Activated CD4-positive, CD25-positive, alpha-beta regulatory T cell treated with anti-CD3 and anti-CD28 coated beads, Interleukin-2, amount 50 U/mL, for 16 hours (primary cell): ENCODE measurements at places on chromosomes 13 and 19.
A peak's percentile ranks its signal among the peaks of the same experiment; 100 is the strongest.

DNA sequence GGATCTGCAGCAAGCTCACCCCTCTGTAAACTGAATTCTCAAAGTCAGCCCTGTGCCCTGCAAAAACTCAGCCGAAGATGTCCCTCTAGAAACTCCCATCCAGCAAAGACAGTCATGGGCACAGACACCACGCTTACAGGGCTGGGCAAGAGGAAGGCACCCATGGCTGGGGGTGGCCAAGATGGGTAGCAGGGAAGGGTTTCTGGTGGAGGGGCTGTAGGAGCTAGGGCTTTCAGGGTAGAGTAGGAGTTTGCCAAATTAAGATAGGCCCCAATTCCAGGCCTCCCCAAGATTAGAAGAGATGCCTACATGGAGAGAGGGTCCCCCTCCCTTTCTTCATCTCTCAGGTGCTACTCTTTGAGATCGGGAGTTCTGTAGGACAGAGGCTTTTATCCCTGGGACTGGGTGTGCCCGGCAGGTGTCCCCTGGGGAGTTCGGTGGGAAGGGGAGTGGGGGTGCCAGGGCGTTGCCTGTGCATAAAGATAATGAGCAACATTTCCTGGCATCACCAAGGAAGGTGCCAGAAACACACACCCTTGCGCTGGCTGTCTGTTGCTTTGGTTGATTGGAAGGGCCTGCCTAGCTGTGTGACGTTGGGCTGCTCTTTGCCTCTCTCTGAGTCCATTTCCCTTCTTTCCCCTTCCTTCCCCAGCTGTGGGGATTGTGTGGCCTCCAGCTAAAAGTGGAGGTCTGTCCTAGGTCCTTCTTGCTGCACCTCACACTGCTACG lies 9.4 kb downstream of the NRTN start:
- DNase-seq, result no peak

DNA sequence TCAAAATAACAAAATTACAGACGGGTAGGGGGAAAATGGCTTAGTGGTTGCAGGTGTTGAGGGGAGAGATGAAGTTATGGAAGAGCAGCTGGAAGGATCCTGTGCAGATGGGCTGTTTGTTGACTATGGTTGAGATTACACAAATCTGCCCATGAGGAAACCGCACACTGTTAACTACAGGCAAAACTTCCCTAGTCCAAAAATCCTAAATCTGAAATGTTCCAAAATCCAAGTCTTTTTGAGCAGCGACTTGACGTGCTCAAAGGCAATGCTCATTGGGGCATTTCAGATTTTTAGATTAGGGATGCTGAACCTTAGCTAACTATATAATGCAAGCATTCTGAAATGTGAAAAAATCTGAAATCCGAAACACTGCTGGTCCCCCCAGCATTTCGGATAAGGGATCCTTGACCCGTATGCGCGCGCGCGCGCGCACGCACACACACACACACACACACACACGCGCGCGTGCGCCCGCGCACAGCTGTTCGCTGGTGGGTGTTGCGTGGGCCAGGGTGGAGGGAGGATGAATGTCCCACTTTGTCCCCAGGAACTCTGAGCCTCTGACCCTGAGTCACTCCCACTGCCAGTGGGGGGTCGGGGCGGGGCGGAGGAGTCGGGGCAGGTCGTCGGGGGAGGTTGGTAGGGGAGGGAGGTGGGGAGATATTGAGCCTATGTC lies 6.8 kb downstream of the F2RL3 start:
- no peak for DNase-seq

GRCh38 chr13:71939186-71939585 lies 72.2 kb upstream of the DACH1 start:
- DNase-seq, result no peak

DNA sequence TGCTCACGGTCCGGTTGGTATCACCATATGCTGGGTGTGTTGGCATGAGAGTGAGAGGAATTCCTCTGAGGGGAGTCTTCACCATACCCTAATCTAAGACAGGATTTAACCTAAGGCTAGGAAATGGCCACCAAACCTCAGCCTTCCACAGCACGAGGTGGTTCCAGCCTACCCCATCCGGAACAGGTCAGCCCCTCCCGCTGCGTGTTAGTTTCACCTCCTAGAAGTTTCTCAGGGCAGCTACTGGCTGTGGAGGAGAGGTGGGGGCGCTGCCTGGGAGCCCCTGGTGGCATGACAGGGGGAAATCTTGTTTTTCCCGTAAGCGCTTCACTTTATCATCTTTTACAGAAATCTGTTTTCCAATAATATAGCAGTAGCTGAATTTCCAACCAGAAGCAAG lies 55.1 kb downstream of the RGCC start:
- no peak for DNase-seq

DNA sequence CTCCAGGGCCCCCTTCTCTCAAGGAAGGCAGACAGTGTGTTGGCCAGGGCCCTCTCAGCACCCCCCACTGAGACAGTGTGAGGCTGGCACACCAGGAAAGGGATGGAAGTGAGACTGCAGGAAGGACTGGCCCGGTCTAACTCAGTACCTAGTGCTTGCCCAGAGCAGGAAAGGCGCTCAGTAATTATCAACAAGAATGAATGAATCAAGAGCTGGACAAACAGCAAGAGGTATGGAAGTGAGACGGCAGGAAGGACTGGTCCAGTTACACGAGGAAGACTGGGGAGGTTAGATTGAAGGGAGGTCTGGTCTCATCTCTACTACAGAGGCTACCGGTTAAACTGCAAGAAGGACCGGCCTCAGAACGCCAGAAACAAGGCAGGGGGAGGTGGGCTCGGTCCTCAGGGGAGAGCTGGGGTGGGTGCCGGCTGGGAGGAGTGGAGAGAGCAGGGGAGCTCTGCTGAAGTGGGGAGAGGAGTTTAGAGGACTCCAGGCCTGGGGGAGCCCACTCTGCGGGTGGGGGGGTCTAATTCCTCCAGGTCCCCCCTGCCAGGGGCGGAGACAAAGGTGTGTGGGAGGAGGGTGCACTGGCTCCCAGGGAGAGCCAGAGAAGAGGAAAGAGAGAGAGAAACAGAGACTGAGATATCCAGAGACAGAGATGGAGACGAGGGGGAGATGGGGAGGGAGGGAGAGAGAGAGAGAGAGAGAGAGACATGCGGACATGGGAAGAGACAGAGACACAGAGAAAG lies 1.1 kb downstream of the SLC8A2 start:
- no peak for DNase-seq

- no peak for DNase-seq
Observed at GRCh38 chr13:71045101-71045500, 821.9 kb downstream of the DACH1 start.

DNA sequence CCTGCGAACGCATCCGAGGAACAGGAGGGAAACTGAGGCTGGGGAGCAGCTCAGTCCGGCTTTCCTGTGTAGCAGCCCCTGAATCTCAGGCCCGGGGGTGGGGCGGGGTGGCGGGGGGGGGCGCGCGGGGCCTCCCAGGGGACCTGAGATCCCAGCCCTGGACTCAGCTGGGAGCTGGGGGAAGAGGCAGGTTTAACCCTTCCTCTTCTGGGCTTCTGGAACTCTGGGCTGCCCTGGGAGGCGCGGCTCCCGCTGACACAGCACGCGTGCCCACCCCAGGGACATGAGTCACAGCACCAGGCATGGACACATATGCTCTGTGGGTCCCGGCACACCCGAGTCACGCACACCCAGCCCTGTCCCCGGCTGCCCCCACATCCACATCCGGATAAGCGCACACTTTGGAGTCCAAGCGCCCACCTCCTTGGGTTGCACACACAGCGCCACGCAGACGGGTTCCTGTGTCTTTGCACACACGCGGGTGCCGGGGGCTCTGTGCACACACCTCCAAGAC lies 3.5 kb upstream of the CIRBP start:
- no peak for DNase-seq

DNA sequence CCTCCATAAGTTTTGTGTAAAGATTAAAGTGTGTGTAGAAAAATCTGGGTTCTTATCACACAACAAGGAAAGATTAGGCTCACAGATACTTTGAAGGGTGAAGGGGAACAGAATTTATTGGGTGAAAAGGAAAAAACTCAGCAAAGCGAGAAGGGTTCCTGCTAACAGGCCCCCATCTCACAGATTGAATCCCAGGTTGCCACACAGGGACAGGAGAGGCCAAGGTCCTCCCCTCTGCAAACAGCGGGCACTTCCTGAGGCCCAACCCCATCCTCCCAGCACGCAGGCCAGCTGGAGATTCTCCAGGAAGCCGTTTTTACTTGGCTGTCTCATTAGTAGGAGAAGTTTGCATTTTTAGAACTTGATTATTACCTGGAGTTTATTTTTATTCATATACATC lies 15.2 kb upstream of the ERCC5 start:
- DNase-seq, result no peak

DNA sequence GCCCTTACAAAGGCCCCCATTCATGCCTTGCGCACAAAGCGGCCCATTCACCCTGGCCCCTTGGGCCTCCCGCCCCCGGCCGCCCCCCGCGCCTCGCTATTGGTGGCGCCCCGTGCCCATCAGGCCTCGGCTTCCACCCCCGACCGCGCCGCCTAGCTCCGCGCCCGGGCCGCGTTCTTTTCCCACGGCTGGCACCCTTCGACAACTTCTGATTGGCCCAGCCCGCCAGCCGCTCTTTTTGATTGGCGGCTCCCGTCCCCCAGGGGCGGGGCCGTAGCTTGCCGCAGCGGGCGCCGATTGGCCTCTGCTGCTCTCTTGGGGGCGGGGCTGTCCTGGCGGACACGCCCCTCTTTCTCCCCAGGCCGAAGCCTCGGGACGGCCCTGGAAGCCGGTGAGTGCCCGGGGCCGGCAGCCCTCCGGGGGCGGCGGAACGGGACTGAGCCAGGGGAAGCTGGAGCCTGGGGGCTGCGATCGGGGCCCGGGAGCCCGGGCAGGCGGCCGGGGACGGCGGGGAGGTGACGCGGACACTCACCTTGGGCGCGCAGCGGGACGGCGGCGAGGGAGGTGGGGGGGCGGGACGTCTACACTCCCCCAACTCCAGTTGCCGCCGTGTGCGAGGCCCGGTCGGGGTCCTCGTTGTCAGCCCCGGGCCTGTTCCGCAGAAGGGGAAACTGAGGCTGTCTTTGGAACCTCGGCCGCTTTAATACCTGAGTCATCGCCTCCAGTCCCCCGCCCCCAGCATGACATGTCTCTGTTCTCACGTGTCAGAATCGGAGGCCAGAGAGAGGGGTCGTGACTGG lies at the start of gene MYH14:
MYH14 (plus strand) TSS at position 342 of the 800 bp plus-strand sequence. CDS start 6,744 bp downstream, outside the sequence.
- DNase-seq, result no peak

- DNase-seq, result no peak
Observed at GRCh38 chr19:3201911-3202310, 16.2 kb downstream of the NCLN start.

DNA sequence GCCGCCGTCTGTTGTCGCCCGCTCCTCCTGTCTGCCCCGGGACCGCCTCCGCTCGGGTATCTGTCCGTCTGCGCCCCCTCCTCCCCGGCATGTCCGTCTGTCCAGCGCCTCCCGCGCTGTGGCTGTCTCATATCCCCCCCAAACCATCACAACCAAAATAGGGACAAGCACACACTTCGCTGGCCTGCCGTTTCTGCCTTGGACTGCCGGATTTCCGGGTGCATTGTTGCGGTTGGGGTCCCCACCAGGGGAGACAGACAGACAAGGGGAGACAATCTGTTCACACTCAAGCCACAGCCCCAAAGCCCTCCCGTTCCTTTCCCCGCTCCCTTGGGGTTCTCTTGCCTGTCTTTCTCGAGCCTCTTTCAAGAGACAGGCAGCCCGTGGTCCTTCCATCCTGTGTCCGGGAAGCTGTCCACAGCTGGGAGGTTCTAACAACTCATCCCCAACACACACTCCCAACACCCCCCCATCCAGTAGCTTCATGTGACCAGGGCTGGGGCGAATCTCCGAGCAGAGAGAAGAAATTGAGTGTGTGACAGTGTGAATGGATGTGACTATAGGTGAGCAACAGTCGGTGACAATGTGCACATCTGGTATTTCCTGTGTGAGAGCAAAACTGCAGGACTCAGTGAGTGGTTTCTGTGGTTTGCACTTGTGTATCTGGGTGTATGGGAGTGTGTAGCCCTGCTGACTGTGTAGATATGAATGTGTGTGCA lies 16.5 kb upstream of the FOSB start:
- no peak for DNase-seq

DNA sequence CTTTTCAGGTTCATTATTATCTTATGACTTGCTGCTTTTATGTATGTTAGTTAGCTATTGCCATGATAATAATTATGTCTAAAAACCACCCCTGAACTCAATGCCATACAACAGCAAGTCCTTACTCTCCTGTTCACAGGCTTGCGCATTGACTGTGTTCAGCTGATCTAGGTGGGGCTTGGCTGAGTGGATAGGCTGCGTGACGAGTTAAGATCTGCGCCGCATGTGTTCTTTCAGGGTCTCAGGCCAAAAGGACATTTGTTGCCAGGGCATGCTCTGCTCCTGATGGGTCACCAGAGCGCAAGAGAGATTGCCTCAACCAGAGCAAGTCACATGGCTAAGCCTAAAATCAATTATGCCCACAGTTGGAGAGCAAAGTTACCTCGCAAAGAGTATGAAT lies 859 bp downstream of the ZNF568 start:
- no peak for DNase-seq

DNA sequence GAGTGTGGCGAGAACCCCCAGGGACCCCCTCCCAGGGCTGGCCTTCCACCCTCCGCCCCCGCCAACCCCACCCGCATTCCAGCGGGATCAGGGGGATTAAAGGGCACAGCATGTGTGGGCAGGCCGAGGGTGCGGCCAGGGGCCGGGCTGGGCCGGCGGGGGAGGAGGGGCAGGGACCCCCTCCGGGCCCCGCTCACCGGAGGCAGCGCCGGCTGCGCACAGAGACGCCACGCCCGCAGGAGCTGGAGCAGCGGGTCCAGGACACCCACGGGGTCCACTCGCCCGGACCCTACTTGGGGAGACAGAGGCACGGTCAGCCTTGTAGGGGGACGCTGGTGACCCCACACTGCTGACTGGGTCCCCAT lies 2.4 kb downstream of the ADAMTSL5 start:
- DNase-seq, result no peak

DNA sequence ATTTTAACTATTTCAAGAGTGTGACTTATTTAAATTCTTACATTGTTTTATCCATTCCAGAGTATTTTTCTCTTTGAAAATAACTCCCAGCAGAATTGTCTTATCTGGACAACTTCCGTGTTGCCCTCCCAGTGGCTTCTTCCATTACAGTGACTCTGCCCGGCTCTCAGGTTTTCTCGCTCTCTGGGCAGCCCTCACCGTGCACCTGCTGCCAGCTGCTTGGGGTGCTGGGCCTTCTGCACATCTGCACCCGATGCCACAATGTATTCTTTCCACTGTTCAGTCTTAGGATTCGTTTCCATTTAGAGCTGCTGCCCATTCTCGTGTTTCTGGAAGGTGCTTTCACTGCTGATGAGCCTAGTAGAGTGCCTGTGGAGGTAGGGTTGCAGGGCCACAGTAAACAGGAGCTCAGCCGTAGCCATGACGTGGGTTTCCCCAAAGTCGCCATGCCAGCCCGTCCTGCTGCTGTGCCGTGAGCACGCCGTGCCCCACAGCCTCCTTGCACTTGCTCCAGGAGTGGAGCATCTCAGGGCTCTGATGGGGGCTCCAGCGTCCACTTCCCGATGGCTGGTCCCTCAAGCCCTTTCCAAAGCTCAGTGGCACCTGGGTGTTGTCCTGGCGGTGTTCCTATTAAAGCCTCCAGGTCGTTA lies 46.1 kb upstream of the DCUN1D2 start:
- no peak for DNase-seq

- DNase-seq, result peak; percentile 17
Observed at GRCh38 chr19:33125929-33126388, 6.0 kb upstream of the WDR88 start.

- no peak for DNase-seq
Observed at GRCh38 chr13:111304603-111305289, 15.7 kb upstream of the TEX29 start.

GRCh38 chr13:111046590-111047141 lies 68.4 kb upstream of the ARHGEF7 start:
- no peak for DNase-seq

- DNase-seq, result peak; percentile 54
Observed at GRCh38 chr19:40464059-40465024, 1.2 kb downstream of the BLVRB start.

- no peak for DNase-seq
Observed at GRCh38 chr13:46053162-46054012, 841 bp upstream of the ZC3H13 start.
